ENCODE measurements at places on chromosomes 2 and 18. TPM values are rescaled to one million over a fixed set of nuclear protein-coding genes. Genes with fewer than 3 reads are reported as not detected.

Gene SAG
- total RNA-seq, result not detected

Gene COPS8
- total RNA-seq, result 91.2 TPM

Gene FAM161A
- 3.2 TPM for total RNA-seq

Gene KCNG2
- total RNA-seq, result not detected

Gene DLX1
- total RNA-seq, result 2.4 TPM

Gene DAW1
- total RNA-seq, result not detected

Gene EPHA4
- total RNA-seq, result 12.7 TPM

Gene DOK6
- 2.7 TPM for total RNA-seq

Gene LIMS3
- 3.2 TPM for total RNA-seq

Gene ZNG1B
- total RNA-seq, result 26.4 TPM

Gene AOX1
- 76.4 TPM for total RNA-seq

Gene CFLAR
- 80.2 TPM for total RNA-seq

Gene FLACC1
- 1.5 TPM for total RNA-seq

Gene TMEM198
- total RNA-seq, result 1.1 TPM

Gene KLHL14
- total RNA-seq, result not detected

Gene RAX
- total RNA-seq, result not detected

Gene GCKR
- 1.4 TPM for total RNA-seq

Gene EGR4
- not detected for total RNA-seq

Gene RAB6D
- total RNA-seq, result under 0.01 TPM

Gene CRYGD
- total RNA-seq, result not detected

Gene HRH4
- under 0.01 TPM for total RNA-seq

Gene FBLN7
- 5.8 TPM for total RNA-seq

Gene FRZB
- total RNA-seq, result 0.36 TPM

Gene EMX1
- total RNA-seq, result not detected

Gene SLC8A1
- 82.9 TPM for total RNA-seq

Gene LIMS2
- total RNA-seq, result 14.8 TPM

Gene C1GALT1C1L
- total RNA-seq, result 1.2 TPM

Gene PHLPP1
- 6.9 TPM for total RNA-seq

All from osteoblast (primary cell).